KBM-7 (cell line): ENCODE measurements at places on chromosomes 1 and 21.

DNA sequence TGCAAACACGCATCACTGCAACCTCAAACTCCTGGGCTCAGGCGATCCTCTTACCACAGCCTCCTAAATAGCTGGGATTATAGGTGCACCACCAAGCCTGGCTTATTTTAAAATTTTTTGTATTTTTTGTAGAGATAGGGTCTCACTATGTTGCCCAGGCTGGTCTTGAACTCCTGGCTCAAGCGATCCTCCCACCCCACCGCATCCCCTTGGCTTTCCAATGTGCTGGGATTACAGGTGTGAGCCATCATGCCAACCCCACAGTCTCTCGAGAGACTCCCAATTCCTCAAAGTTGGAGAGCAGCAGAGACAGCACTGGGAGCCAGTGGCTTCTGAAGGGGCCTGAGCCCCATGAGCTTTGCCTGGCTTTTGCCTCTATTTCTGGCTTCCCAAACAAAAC lies 42.7 kb downstream of the PGBD5 start:
- DNase-seq, result no peak

- no peak for DNase-seq
Measured at GRCh38 chr1:158969855-158970254, 38.5 kb downstream of the PYHIN1 start.

DNA sequence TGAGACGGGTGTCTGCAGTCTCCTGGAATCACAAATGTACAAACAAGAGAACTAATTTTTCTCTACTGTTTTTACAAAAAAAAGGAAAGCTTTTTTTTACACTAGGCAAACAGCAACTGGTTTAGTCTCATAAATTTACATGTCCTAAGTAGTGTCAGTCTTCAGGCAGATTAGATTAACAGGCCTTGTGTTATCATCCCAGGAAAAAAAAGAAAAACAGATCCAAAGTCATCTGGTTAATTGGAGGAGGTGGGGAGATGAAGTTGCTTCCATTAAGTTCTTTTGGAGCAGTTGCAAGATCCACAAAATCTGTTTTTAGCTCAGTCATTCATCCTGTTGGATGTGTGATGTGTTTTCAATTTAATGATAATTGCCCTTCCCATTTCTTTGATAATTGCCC lies 363.5 kb upstream of the ADGRL2 start:
- DNase-seq, result no peak

GRCh38 chr1:116949213-116949985 lies 39.7 kb downstream of the PTGFRN start:
- no peak for DNase-seq

GRCh38 chr1:2394220-2394619 lies 2.6 kb downstream of the RER1 start:
- DNase-seq, result no peak

GRCh38 chr1:177710696-177711620 lies 258.9 kb downstream of the SEC16B start:
- DNase-seq, result no peak

DNA sequence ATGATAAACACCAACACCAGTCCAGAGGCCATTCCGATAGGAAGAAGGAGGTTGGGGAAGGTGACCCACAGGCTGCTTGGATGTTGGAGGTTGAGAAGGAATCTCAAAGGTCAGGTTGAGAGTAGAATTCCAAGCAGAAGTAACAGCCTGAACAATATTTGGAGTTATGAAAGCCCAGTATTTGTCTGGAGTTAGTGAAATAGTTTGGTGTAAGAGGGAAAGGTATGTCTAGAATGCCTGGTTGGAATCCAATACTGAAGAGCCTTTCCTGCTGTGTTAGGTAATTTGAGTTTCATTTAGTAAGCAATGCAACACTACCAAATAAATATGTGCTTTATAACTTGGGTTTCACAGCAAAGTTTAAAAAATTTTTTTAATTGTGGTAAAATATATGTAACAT lies 70.5 kb upstream of the MCOLN3 start:
- DNase-seq, result no peak

GRCh38 chr1:44220755-44221154 lies 7.5 kb downstream of the DMAP1 start:
- DNase-seq, result no peak

DNA sequence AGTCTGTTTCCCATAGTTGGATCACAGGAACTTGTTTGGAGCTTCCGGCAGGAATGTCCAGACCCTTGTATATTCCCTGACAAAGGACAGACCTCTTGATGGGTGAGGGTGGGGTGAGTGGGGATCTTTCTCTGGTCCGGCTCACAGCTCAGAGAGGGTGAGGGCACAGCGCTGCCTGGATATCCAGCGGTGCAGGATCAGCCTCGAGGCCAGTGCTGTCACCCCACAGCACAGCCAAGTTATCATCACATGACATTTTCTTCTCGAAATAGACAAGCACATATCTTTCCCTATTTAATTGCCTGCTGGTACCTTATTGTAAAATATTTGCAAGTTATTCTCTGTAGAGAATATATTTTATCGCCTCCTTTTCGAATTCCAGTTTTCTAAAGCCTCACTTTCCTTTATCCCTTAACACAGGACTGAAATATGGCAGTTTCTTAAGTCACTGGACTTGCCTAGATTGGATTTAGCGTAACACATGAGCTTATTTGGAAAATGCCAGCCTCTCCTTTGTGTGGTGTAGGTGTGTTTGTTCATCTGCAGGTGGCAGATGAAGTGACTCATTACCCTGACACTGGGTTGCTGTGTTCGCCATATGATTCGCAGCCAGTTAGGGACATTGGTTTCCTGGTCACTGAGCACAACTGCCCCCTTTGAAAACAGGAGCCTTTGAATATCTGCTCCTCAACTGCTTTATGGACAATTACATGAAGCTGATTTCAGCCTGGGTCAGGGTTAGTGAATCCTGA lies 21.4 kb downstream of the CLIC6 start:
- DNase-seq, result no peak

- no peak for DNase-seq
Measured at GRCh38 chr1:91781901-91782622, 103.9 kb downstream of the TGFBR3 start.

GRCh38 chr1:221405146-221405545 lies 336.7 kb downstream of the DUSP10 start:
- DNase-seq, result no peak

- DNase-seq, result no peak
Measured at GRCh38 chr1:6596351-6596750, 6.3 kb downstream of the KLHL21 start.

DNA sequence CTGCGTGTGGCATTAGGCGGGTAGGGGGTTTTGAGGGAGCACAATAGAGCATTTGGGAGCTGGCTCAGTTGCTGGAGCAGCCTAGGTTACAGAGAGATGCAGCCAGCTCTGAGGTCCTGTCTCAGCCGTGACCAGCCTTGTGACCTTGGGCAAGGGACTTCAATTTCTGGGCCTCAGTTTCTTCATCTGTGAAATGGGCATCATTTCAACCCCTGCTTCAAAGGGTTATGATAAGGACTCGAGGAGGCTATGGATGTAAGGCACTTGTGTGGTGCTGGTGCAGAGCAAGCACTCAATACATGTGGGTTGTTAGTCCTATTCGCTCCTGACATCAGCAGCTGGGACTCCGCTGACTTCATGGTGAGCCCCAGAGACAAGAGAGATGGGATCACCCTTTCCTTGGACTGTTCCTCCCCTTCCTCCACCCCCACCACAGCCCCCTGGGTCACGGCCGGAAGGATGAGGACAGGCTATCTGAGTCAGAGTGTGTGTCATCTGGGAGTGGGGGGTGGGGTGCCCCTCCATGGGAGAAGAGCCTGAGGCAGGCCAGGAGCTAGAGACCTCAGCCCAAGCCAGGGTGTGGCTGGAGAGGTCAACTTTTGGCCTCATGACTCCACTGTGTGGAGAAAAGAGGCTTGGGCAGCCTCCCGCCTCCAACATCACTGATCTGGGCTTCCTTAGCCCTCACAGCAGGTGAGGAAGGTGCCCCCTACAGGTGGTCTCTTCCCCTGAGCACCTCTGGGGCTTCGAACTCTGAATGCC lies 71.4 kb upstream of the ZBTB40 start:
- no peak for DNase-seq

GRCh38 chr21:14943616-14944015 lies 121.2 kb downstream of the NRIP1 start:
- DNase-seq, result no peak

- no peak for DNase-seq
Measured at GRCh38 chr21:36481639-36482038, 1.7 kb upstream of the CLDN14 start.

GRCh38 chr1:67429011-67429527 lies 1.1 kb downstream of the SERBP1 start:
- peak; percentile 57 for DNase-seq

GRCh38 chr1:96414598-96414997 lies 307.0 kb upstream of the PTBP2 start:
- DNase-seq, result no peak

- no peak for DNase-seq
Measured at GRCh38 chr21:45857761-45858160, 123.8 kb upstream of the COL6A1 start.

DNA sequence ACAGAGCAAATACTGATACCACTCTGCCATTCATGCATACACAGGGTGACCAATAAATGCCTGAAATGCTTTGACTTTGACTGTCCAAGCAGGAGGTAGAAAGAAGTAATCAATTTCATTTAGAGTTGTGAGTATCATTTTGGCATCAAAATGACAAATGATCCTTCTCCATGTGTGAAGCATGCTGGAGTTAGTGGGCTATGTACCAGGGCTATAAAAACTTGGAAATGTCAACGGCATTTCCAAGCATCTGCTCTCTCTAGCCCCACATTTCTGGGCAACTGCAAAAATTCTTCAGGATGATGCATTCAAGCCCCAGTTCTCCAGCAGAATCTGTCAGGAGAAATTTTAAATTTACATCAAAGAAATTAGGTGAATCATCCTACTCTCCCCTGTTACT lies 208.4 kb upstream of the PTBP2 start:
- no peak for DNase-seq

DNA sequence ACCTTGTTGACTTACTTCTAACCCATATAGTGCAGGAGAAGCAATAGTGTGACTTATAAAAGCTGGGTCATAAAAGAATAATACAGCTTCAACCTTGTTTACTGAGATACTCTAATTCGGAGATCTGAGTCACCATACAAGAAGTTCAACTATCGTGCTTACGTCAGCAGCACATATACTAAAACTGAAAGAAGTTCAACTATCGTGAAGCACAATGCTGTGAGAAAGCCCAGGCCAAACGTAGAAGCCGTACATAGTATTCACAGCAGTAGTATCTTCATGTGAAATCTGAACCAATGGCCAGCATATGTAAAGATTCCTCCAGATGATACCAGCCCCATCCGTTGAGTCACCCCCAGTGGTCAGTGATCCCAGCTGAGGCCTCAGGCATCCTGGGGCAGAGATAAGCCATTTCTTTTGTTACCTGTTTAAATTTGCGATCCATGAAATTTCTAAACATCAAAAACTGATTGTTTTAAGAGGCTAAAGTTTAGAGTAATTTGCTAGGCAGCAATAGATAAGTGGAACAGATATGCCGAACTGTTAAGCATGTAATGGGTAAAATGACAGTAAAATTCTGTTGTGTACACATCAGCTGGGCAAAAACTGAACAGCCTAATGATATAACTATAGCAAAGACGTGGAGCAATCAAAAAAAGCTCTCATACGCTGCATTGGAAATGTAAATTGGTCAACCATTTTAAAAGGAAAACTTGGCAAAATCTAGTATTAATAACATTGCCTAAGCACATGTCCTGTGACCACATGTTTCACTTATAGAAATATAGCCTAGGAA lies 53.9 kb upstream of the SAMD13 start:
- DNase-seq, result no peak

- peak; percentile 29 for DNase-seq
Measured at GRCh38 chr1:226549937-226550671, 1.5 kb downstream of the STUM start.

GRCh38 chr1:217135987-217136894 lies 413.0 kb upstream of the ESRRG start:
- DNase-seq, result no peak

GRCh38 chr1:165597883-165598675 lies 33.0 kb upstream of the MGST3 start:
- peak; percentile 93 for DNase-seq

DNA sequence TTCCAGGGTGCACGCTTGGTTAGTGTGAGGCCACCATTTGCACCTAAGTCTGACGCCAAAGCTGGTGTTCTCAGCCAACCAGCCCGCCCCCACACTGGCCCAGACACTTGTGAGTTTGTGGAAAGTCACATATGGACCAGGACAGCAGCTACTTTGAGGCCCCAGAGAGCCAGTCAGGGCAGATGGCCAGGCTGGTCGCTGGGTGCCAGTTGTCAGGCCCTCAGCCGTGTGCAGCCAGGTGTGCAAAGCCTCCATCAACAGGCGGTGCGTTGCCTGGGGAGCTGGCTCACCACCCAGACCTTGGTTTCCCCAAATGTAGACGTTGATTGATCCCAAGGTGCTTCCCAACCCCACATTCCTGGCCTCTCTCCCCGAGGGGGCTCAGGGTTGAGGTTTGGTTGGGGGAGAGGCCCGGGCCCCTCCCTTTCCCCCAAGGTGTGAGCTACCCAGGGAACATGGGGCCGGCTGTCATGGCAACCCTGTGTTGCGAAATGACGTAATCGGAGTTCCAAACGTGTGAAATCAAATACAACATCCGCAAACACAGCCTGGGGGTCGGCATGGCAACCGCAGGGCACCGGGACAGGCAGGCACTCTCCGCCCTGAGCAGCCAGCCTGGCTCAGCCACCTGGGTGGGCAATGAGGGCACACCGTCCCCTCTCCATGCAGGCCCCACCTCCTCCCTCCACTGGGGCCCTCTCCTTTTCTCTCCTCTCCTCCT lies 42.2 kb upstream of the WNT4 start:
- peak; percentile 29 for DNase-seq

- no peak for DNase-seq
Measured at GRCh38 chr1:82258887-82259286, 458.2 kb downstream of the ADGRL2 start.

- no peak for DNase-seq
Measured at GRCh38 chr21:45788198-45788597, 144.7 kb downstream of the PCBP3 start.

GRCh38 chr1:109969907-109970306 lies 14.7 kb upstream of the AHCYL1 start:
- DNase-seq, result no peak

DNA sequence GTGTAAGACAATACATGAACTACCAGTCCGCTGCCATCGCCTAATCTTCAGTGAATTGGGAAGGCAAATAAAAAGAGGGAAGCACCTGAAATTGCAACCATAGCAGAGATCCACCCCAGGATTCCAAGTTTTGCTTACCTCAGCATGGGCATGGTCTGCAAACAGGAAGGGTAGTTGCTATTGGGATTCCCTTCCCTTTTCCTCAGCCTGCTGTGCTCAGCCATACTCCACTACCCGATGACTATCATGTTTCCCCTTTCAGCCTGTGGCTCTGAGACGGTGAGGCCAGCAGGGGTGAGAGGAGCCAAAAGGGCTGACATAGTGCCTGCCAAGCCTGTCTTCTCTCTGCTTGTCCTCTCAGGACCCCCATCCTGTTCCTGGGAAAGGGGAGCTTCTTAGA lies 64.2 kb downstream of the GPR137B start:
- peak; percentile 23 for DNase-seq

DNA sequence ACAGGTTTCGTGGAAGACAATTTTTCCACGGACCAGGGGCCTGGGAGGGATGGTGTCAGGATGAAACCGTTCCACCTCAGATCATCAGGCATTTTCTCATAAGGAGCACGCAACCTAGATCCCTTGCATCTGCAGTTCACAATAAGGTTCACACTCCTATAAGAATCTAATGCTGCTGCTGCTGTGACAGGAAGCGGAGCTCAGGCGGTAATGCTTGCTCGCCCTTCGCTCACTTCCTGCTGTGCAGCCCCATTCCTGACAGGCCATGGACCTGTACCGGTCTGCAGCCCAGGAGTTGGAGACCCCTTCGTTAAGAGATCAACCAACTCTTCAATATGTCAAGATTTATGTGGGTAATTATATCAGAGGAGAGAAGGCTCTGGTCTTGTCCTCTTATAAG lies 3.3 kb upstream of the DHX9 start:
- no peak for DNase-seq

- no peak for DNase-seq
Measured at GRCh38 chr1:240831191-240831631, 219.3 kb upstream of the GREM2 start.
